ENCODE measurements at places on chromosomes 7 and 10.

- DNase-seq, result no peak
Observed at GRCh38 chr10:4522296-4523000, 303.6 kb upstream of the AKR1E2 start.

GRCh38 chr10:124225467-124226270 is 132.3 kb upstream of the CHST15 start:
- no peak for DNase-seq

DNA sequence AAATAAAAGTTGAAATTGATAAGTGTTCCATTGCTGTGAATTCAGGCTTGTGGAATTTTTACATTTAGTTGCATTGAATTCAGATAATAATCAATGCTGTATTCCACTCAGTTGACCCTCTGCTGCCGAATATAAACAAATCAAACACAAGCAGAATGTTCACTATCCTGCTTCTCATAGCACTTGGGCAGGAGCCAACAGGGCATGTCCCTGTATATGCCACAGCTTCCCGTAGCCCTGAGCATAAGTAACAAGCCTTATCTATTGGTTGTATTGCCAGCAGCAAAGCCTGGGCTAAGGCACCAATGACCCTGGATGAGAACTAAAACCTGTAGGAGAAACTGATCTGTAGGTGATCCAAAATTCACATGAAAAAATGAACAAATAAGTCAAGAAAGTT is 145.9 kb downstream of the ARHGAP12 start:
- no peak for DNase-seq

- DNase-seq, result peak; percentile 63
Observed at GRCh38 chr10:97407211-97407951, 6.2 kb upstream of the RRP12 start.

DNA sequence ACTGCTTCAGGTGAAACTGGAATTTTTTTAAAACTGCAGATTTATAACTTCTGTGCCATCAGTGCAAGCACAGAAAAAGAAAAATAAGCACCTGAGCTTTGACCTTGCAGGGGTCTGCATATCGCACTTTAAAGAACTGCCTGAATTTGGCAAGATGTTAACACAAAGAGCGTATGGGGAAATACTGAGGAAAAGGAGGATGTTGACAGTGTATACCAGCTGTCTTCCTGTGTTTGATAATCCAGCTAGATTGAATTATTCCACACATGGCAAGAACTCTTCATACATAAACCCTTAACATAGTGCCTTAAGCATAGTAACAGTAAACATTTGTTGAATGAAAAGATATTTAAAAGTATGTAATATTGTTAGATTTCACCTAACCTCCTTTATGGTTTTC is 30.0 kb downstream of the SMC3 start:
- no peak for DNase-seq

DNA sequence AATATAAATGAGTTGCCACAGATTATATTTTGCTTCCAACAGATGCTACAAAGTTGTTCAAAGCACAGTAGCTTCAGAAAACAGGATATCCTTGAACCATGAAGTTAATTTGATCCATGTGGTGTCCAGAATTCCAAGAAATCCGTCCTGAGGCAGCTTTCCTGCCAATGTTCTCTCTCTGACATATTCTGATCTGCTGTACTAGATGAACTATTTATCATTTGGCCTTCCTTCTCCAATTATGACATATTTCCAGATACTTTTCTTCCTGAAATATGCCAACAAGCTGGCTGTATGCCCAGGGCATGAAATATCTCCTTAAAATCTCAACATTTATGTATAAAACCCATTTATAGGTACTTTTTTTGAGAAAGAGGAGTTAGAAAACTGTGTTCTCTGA is 141.1 kb downstream of the SPAG6 start:
- no peak for DNase-seq

GRCh38 chr7:139232377-139232717 is 1.3 kb downstream of the UBN2 start:
- no peak for DNase-seq

DNA sequence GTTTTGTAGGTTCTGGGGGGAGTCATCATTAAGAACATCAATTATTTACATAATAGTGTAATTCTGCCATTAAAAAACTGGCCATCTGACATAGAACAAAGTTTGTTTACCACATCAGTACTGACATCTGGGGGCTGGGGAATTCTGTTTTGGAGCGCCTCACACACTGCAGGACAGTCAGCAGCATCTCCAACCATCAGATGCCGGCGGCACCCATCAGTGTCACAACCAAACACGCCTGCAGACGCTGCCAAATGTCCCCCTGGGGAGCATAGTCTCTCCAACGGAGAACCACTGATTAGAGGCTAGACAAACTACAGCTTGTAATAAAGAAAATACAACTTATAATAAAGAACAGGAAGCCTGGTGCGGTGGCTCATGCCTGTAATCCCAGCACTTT is 26.0 kb downstream of the GNA12 start:
- no peak for DNase-seq

GRCh38 chr7:107641676-107642075 is 19.0 kb upstream of the SLC26A4 start:
- no peak for DNase-seq

GRCh38 chr10:71262027-71262426 is 49.7 kb downstream of the UNC5B start:
- DNase-seq, result no peak

GRCh38 chr7:22728401-22729029 is 1.5 kb downstream of the IL6 start:
- no peak for DNase-seq

DNA sequence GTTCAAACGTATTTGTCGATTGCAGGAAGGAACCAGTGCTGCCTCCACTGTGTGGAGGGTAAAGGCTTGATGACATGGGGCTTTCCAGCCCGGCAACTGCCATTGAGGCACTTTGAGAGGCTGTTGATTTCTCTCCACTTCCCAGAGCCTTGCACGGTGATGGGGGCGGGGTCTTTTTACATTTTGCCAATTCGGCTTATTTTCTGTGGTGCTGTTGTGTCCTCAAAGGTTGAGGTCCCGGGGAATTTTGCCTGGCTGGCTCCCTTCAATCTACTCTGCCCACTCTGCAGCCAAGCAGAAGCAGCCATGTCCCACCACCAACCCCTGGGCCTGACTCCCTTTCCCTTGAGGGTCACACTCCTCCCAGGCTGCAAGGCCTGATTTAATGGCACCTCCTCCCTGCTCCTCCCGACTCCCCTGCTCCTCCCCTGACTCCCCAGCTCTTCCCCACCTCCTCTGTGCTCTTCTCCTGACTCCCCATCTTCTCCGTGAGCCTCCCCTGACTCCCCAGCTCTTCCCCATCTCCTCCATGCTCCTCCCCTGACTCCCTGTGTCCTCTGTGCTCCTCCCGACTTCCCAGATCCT is 39.0 kb downstream of the OAT start:
- no peak for DNase-seq

DNA sequence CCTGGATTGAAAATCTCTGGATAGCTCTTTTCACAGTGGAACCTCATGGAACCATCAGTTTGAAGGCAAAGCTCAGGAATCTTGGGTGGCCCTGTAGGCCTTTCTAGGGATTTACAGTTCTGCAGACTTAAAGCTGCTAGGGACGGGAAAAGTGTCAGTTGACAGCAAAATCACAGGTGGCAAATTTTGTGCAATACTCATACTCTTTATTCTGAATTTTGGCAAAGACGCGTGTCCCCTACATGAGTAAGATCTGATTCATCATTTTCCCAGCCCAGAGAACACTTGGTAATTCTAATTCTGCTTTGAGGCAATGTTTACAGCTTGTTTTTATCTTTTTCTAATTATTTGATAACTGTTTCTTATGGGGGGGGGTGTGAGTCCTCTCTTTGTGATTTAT is 3.6 kb downstream of the LRRC17 start:
- DNase-seq, result no peak

- no peak for DNase-seq
Observed at GRCh38 chr7:157577061-157577460, 240.3 kb downstream of the DNAJB6 start.

- no peak for DNase-seq
Observed at GRCh38 chr10:85284778-85285770, 956.7 kb downstream of the CCSER2 start.

- no peak for DNase-seq
Observed at GRCh38 chr10:58017719-58018367, 249.9 kb downstream of the IPMK start.

DNA sequence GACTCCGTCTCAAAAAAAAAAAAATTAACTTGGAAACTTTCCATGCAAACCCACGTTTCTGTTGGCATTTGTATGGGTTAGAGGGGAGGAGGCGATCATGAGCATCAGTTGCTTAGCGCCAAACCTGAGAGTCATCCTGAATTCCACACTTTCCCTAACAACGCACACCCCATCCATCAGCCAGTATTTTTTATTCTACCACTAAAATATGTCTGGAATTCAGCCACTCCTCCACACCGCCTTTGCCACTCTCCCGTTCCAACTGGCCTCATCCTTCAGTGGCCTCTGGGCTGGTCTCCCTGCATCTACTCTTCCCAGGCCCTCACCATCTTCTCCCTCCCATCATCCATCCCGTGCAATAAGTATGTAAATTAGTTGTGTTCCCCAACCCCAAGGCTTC is 4.7 kb upstream of the LMBR1 start:
- DNase-seq, result no peak

DNA sequence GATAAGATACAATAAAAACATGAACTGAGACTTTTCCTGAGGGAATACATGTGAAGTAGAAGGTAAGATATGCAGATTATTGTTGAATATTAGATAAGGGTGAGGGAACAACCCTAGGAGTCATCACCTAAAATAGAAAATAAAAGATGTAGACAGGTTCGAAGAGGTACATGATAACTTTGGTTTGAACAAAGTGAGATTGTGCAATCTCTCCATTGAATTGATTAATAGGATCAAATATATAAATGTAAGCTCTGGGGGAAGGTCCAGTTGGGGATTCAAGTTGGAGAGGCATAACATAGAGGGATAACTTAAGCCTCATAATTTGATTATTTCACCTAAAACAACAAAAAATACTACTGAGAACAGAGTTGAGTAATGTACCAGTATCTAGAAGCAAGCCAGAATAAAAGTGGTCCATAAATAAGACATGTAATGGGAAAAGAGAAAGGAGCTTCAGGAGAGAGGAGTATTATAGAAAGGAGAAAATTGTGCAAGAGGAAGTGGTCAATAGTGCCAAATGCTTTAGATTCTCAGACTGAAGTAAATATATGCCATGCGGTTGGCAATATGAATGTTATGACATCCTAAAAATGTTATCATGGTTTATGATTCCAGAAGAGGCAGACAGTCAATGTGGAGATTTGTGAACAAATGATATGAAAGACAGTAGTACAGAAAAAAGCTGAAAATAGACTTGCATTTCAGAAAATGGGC is 282.3 kb upstream of the CHRM2 start:
- DNase-seq, result no peak

DNA sequence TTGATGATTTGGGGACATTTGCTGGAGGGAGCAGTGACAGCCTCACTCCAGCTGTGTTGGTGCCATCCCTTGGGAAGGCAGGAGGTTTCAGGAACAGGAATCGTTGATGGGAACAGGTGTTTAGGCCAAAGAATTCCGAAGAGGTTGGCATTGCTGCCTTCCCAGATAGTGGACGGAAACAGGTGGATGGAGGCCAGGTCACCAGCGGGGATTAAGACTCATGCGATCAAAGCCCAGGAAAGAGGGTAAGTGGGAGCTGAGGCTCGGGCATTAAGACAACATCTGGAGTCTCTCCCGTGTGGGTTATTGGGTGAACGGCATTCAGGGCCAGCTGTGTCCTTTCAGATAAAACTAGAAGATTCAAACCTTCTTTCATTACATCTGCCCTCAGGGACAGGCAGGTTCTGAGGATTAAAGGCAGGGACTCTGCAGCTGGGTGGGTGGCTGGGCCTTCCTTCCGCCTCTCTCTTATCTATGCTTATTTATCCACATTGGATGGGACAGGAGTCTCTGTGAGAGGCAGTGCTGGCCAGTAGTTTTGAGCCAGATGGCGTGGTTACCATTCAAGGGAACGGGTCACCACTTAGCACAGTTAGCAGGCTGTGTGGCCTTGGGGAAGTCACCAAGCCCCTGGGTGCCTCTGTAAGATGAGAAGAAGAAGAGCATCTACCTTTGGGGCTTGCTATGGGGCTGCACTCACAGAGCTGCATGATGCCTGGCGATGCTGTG is 67.6 kb downstream of the INSIG1 start:
- no peak for DNase-seq

- DNase-seq, result peak; percentile 91
Observed at GRCh38 chr7:94763268-94763667, 107.3 kb upstream of the SGCE start.

GRCh38 chr10:75202321-75203045 is 8.1 kb upstream of the VDAC2 start:
- no peak for DNase-seq

- no peak for DNase-seq
Observed at GRCh38 chr7:9488555-9488954, 1055.1 kb downstream of the NXPH1 start.

DNA sequence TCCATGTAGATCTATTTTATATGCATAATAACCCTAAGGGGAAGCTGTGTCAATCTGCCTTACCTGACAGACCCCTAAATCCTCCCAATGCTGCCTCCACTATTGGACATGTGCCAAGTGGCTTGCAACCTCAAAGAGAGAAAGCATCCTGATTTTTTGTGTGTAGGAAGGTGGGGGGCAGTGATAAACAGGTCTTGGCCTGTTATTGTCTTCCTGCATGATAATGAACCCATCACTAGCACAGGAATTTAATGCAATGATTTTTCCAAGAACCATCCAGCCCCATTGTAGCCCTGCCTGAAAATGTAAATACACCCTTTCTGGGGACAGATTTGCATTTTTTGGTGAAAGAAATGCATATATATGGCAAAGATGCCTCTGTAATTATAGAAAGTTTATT is 850.2 kb downstream of the LRMDA start:
- no peak for DNase-seq

DNA sequence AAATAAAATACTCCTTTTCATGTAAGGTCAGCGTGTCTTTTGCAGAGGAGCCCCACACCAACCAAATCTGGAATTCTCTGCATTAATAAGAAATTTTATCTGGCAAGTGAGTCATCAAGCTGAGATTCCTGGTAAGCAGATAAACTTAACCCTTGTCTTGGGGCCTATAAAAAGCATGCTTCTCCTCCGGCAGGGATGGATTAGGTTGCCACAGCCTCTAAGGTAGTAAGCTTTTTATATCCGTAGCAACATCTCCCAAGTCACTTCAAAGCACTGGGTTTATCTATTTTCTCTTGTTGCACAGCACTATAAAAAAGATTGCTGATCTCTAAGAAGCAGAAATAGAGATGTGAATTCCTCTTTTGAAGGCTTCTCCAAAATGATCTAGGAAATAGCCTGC is 202.8 kb upstream of the NOBOX start:
- DNase-seq, result no peak

DNA sequence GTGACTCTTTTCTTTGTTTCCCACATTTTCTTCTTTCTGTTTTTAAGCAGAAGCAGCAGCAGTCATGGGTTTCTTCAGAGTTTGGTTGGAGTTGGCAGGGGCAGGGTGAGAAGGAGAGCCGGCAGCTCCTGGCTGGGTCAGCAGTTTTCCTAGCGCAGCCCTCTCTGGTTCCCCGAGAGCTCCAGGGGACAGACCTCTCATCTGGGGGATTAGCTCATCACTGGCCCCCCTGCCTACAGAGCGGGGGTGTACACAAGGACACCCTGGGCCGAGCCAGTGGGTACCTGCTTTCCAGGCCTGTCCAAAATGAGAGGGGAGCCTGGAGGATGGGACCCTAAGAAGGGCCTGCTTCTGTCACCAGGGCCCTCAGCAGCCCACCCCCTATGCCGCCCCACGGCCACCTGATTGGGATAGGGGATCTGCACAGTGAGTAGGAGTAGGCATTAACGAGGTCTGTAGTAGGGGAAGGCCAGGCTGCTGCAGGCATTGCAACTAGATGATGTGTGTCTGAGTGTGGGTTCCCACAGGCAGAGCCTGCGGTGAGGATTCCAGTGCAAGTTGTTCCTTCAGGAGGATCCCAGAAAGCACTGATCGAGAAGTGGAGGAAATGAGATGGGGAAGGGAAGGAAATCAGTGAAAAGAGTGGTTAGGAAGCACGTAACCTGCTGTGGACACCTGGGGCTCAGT is 122.9 kb upstream of the PPIF start:
- DNase-seq, result no peak

Data from hindlimb muscle (tissue), 1 donor.